ENCODE measurements at places on chromosomes 2 and 18.

GRCh38 chr2:200159357-200159707 is 147.2 kb upstream of the SPATS2L start:
- no peak for DNase-seq

- DNase-seq: peak; percentile 0
These were observed 210.3 kb upstream of the RBMS1 start for GRCh38 chr2:160703648-160704585.

- no peak for DNase-seq
These were observed 65.2 kb upstream of the SLC35G4 start for GRCh38 chr18:11544060-11544633.

DNA sequence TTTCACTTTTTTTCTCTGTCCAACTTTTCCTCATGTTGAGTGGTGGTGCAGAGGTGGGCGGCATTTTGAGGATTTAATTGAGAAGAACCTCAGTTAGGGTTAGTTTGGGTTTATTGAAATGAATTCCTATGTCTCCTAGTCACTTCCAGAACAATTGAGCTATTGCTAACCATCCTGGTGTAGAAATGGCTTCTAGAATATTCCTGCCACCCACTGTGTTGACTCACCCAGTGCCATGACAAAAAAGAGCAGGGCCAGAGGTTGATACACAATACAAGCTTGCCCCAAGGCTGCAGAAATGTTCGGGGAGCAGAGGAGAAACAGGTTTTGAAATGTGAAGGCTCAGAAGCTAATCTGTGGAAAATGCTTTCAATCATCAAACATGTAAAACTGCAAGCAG is 167.1 kb upstream of the TRIB2 start:
- DNase-seq: no peak

DNA sequence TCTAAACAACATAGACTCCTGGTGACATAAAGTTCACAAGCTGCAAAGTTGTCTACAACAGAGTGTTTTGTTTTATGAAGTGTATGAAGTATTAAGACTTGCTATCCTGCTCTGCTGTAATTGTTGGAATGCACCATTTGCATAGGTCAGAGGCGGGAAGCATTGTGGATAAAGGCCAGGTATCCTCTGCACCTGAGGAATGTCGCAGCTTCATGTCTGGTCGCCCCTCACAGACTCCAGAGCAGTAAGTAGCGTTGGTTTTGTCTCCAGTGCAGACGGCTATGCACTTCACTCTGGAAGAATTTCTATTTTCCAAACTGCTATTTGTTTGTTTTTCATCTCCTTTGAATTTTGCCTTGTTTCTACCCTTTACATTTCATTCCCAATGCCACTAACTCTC is 63.1 kb downstream of the UNC80 start:
- DNase-seq: no peak

DNA sequence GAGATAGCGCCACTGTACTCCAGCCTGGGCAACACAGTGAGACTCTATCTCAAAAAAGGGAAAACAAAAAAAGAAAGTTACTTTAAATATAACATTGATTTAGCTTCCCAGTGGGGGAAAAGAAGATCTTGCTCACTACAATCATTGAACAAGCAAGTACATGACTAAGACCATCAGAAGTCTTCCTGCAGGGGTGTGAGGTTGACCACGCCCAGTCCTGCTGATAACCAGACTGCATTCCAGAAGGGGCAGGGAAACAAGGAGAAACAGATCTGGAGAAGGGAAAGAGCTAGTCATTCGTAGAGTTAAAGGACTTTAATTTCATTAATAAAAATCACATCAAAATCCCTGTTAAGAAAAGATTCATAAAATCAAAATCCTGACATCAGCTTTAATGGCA is 77.5 kb downstream of the EPHA4 start:
- DNase-seq: no peak

GRCh38 chr2:46794693-46795317 is 120.8 kb downstream of the MCFD2 start:
- no peak for DNase-seq

- DNase-seq: no peak
These were observed 31.2 kb downstream of the C1D start for GRCh38 chr2:68031542-68032160.

GRCh38 chr2:108436976-108437375 is 12.0 kb upstream of the GCC2 start:
- no peak for DNase-seq

DNA sequence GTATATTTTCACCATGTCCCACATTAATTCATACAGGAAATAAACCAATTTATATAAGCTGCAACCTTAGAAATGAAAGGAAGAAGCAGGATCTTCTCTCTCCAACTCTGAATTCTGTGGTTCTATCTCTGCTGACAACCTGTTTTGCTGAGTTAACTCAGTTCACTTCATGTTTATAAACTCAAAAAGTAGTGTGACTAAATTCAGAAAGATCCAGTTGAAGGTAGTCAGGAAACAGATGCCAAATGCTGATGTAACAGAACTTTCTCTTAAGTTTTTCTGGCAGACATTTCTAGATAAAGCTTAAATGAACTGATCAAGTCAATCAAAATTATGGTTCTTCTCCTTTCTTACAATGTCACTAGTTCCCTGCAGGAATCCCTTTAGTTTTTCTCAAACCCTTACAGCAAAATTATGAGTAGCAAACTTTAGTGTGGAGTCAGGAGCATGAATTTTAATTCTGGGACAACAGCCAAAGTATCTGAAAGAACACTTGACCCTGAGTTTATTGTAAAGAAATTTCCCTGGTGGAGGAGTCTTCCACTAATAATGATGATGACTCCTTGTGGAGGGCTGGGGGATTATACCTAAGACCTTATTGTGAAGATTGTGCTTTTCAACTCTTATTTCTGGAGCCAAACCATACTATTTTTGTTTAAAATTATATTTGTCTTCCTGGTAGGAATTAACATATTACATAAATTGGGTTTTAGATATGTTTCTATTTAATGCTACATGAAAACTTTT is 216.9 kb downstream of the MYO3B start:
- DNase-seq: no peak

GRCh38 chr2:99689145-99689742 is 199.4 kb upstream of the REV1 start:
- no peak for DNase-seq

DNA sequence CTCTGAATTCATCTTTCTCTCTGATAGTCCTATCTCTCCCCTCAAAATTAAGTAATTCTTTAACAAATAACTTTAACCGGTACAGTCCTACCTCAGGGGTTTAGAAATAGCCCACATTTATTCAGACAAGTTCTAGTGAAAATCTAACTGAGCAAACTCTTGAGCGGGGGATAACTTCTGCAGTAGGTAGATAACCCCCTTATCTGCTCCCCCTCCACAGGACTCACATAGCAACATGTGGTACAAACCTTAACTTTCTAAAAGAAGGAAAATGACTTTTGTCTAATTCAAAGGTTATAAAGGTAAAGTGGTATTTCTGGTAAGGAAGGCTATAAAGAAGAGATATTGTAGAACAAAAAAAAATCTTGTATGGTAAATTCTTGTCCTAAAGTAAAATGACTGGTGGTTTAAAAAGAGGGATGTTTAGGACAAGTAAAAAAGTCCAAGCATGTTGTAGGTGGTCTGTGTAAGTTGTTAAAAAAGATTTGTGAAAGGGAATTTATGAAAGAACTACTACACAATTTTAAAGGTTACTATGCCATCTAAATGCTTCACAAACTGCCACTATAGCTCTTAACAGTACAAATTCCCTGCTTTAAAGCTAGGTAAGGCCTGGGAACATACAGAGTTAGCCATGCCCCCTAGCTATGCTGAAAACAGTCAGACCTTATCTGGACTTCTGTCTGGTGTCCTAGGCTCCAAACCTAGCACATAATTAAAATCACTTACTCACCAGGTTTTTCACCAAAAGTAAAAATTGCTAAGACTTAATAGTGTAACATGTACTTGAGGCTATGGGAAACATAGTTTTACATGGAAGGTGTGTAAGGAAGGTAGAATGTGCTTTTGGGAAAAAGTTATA is 8.1 kb upstream of the RPIA start:
- DNase-seq: no peak

GRCh38 chr2:217051416-217051815 is 191.6 kb upstream of the TNP1 start:
- no peak for DNase-seq

GRCh38 chr2:11802782-11803191 is 56.4 kb downstream of the LPIN1 start:
- DNase-seq: no peak

DNA sequence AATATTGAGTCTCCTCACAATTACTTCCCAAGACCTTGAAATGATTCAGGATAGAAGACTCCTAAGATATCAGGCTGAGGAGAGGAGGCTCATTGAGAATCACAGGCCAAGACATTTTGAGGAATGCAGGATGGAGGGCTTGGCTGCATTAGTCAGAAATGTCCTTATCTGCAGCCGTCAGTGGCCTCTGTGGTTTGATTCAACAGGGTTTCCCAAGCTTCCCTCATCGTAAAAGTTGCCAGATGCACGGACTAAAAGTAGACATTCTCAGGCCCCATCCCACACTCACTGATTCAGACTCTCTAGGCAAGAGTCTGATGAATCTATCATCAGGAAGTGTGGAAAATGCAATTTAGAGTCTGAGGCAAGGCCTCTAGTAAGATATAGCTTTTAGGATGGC is 34.0 kb upstream of the TMEM178A start:
- no peak for DNase-seq

- no peak for DNase-seq
These were observed 188.2 kb downstream of the PRKCE start for GRCh38 chr2:45839508-45840251.

DNA sequence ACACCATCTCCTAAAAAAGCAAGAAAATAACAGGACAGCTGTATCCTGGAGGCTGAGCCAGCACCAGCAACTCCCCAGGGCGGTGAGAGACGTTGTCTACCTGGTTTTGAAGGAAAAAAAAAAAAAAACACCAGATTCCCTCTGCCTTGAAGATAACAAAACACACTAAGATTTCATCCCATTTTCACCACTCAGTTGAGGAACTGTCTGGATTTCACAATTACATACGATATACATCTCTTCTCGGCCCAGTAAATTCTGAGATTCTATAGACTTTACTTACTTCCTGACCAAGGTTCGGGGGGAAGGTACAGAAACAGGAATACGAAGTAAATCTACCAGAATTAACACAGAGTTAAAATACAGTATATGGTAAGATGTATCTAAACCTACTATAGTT is 8.5 kb downstream of the ZNF516 start:
- no peak for DNase-seq

- no peak for DNase-seq
These were observed 269.2 kb downstream of the NYAP2 start for GRCh38 chr2:225668606-225669266.

DNA sequence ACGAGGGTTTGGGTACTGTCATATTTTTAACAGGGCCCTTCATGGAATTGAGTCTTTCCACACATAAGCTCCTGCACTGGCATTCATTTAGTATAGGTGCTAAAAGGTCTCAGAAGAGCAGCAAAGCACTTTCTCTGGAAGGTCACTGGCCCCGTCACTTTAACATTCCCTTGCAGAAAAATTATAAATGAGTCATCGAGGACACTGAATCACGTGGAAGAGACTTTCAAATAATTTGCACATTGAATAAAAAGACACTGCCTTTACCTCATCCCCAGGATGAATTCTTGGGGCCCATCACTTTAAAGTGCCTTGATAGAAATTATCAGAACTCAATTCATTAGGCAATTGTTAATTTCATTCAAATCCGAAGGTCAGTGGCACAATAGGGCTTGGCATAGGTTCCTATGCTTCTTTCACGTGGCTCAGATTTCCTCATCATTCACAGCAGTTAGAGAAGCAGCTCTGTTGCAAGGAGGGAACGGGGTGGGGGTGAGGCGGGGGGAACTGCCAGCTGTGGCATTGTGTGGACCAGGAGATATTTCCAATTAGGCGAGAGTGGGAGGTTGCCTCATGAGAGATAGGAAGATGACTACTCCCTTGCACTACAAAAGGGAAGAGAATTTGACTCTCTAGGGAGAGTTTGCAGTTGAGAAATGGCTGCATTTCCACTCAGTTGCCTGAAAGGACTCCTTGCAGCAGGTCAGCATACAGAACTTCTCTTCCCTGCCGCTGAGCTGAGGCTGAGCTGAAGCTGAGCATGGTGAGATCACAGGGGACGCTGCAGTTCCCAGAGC is 86.3 kb upstream of the NPAS2 start:
- no peak for DNase-seq

DNA sequence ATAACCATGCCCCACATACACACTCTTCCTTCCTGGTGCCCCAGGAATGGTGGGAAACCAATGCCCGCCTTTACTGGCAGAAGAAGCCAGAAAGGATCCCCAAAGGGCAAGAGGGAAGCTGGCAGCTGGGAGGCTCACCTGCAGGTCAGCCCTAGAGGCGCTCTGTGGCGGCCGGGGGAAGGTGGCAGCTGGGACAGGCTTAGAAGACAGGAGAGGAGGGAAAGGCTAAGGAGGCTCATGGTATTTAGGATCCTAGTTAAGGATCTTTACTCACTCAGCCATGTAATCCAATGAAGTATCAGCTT is 23.8 kb downstream of the ADRA2B start:
- no peak for DNase-seq

GRCh38 chr2:64019083-64019974 is at the start of gene VPS54:
VPS54 (minus strand) TSS chr2:64019428; CDS start chr2:63983999, 35,429 bp downstream.
- peak; percentile 22 for DNase-seq

GRCh38 chr2:97267411-97268074 is 154.6 kb downstream of the ANKRD36 start:
- DNase-seq: no peak

DNA sequence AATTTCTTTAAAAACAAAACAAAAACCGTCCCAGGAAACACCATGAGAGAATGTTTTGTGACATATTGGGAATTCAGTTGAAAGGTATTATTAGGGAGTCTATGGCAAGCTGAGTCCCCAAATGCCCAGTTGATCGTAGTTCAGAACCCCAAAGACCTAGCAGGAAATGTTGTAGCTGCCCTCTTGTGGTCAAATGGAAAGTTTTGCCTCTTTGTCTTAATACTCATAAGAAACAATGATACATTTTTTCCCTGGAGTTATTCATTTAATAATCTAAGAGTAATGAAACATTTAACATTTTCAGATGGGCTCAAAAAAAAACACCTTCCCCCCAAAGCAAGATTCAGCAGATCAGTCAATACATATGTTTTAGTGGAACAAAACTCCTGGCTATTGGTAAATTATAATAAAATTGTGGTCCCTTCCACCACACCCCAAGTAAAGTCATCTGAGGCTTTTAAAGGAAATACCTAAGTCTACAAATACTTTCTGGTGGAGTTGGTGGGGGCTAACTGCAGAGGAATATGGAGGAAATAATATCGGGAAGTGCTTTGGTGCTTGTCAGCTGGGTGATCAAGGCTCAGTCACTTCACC is 37.8 kb upstream of the EFEMP1 start:
- DNase-seq: no peak

- no peak for DNase-seq
These were observed at the start of gene HDAC4 for GRCh38 chr2:239400596-239401066. HDAC4 (minus strand) TSS chr2:239401020; CDS start chr2:239352699, 48,321 bp downstream.

DNA sequence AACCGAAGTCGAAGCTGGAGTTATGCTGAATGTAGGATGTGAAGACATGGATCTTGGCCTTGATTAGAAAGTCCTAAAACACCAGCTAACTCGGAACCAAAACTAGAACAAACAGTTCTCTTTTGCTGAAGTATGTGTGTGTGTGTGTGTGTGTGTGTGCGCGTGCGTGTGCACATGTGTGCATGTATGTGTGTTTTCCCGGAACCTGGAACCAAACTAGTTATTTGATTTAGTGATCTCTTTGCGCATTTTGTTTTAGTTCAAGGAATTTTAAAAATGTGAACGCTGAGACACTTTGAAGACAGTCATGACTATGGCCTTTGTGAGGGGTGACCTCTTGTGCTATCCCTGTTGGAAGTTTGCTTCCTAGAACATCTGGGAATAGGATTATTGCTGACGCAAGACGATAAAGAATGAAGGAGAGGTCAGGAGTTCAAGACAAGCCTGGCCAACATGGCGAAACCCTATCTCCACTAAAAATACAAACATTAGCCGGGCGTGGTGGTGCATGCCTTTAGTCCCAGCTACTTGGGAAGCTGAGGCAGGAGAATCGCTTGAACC is 23.8 kb downstream of the FHL2 start:
- DNase-seq: no peak
